ENCODE measurements at places on chromosomes 2 and 18. TPM values are rescaled to one million over a fixed set of nuclear protein-coding genes. Genes with fewer than 3 reads are reported as not detected.

DNA sequence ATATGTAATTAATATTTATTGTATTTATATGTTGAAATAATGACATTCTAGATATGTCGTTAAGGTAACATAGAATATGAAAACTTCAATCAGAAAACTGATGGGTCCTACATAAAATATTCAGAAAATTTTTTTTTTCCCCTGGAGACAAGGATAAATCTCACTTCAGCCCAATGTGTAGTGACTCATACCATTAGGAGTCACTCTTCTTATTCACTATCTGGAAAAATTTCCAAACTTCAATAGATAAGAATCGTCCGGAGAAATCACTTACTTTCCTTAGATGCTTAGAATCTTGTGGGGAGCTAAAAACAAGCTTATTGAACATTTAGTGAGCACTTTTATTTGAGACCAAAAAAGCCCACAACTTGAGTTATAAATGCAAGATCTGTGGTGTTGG, 4.6 kb downstream of the SERPINB13 start:
- DNase-seq: no peak

SERPINB4 gene
- not detected for total RNA-seq

KIF1A gene
- not detected for total RNA-seq

VWC2L gene
- total RNA-seq: not detected

Measured in CD4-positive, CD25-positive, alpha-beta regulatory T cell (primary cell).